Bronchus fibroblast of lung (primary cell): ENCODE measurements at places on chromosomes 5 and 9. TPM values are rescaled to one million over a fixed set of nuclear protein-coding genes. Genes with fewer than 3 reads are reported as not detected.

The C5orf58 gene
- total RNA-seq: not detected in 2 replicates

The FOXD4L6 gene
- total RNA-seq: under 0.01 TPM in 1 of 2 replicates, not detected in the other

The SLCO6A1 gene
- not detected in 2 replicates for total RNA-seq

The SEMA4D gene
- 0.59 and 0.84 TPM in 2 replicates for total RNA-seq

The KCNT1 gene
- not detected in 2 replicates for total RNA-seq

The CD274 gene
- 2.5 and 2.9 TPM in 2 replicates for total RNA-seq

The PCDHAC1 gene
- total RNA-seq: not detected in 2 replicates

The PROB1 gene
- 1.2 and 1.5 TPM in 2 replicates for total RNA-seq

The CPLANE1 gene
- 5.9 and 8.9 TPM in 2 replicates for total RNA-seq

The PCDHGC4 gene
- total RNA-seq: 0.17 and 0.30 TPM in 2 replicates

The CDC23 gene
- 16.2 and 17.0 TPM in 2 replicates for total RNA-seq

The FCN2 gene
- not detected in 2 replicates for total RNA-seq

The SLC45A2 gene
- total RNA-seq: under 0.01 TPM in 1 of 2 replicates, not detected in the other

The EMB gene
- total RNA-seq: 0.74 and 1.0 TPM in 2 replicates

The SPINK6 gene
- total RNA-seq: not detected in 2 replicates

The HCN1 gene
- total RNA-seq: not detected in 2 replicates

The TMEM174 gene
- not detected in 2 replicates for total RNA-seq

The GRXCR2 gene
- total RNA-seq: not detected in 2 replicates

The SHC3 gene
- 3.9 and 6.9 TPM in 2 replicates for total RNA-seq

The SAXO1 gene
- not detected in 2 replicates for total RNA-seq

The ORM2 gene
- total RNA-seq: not detected in 2 replicates

The LRRC19 gene
- total RNA-seq: not detected in 2 replicates

The SPAG8 gene
- total RNA-seq: 1.5 and 2.4 TPM in 2 replicates

The UGT3A1 gene
- not detected in 2 replicates for total RNA-seq

The SOX30 gene
- 0.15 TPM in 1 of 2 replicates, not detected in the other for total RNA-seq

The PFN3 gene
- total RNA-seq: not detected in 2 replicates

The CTNNA1 gene
- 213 and 226 TPM in 2 replicates for total RNA-seq

The IDNK gene
- total RNA-seq: 3.0 and 6.8 TPM in 2 replicates

The ABLIM3 gene
- 63.9 and 64.7 TPM in 2 replicates for total RNA-seq

The CFAP90 gene
- total RNA-seq: 0.30 and 0.84 TPM in 2 replicates

The CCL21 gene
- not detected in 2 replicates for total RNA-seq

The ACTBL2 gene
- 0.15 and 0.34 TPM in 2 replicates for total RNA-seq

The TERT gene
- total RNA-seq: not detected in 2 replicates

The OBP2B gene
- not detected in 2 replicates for total RNA-seq

The SURF6 gene
- 5.9 and 7.3 TPM in 2 replicates for total RNA-seq

The GPX3 gene
- 2.4 and 2.7 TPM in 2 replicates for total RNA-seq

The JAK2 gene
- 3.4 and 4.2 TPM in 2 replicates for total RNA-seq

The NUDT12 gene
- 7.9 and 11.3 TPM in 2 replicates for total RNA-seq

The C9orf50 gene
- 0.50 TPM in 1 of 2 replicates, not detected in the other for total RNA-seq

The BSPRY gene
- total RNA-seq: not detected in 2 replicates

The GPR151 gene
- total RNA-seq: not detected in 2 replicates

The CAAP1 gene
- total RNA-seq: 9.5 and 12.1 TPM in 2 replicates
